ENCODE measurements at places on chromosomes 4 and X.

DNA sequence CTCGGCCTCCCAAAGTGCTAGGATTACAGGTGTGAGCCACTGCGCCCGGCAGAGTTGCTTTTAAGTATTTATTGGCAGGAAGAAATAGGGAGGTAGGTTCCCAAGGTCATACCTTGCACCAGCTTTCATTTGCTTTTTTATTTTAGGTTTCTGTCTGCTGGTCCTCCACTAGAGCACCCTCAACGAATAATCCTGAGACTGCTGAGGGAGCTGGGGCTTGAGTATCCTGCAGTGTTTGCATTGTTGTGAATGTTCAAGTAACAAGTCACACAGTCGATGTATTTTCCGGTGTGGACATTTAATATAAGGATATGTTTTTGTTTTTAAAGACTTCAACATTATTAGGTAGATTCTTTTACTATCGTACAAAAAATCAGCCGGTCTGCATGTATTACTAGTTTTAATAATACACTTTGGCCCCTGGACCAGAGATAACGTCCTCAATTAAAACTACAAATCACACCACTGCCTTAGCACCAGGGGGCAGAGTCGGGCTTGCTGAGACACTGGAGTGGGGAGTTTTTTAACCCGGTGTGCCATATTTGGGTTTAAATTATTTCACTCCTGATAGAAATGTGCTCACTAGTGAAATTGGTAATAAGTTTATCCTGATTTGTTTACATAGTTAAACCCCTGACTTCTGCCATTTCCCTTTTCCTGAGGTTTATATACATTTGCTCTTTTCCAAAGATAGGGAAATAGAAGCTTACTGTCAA, 11.6 kb downstream of the SMIM20 start:
- peak; percentile 40 for DNase-seq

DNA sequence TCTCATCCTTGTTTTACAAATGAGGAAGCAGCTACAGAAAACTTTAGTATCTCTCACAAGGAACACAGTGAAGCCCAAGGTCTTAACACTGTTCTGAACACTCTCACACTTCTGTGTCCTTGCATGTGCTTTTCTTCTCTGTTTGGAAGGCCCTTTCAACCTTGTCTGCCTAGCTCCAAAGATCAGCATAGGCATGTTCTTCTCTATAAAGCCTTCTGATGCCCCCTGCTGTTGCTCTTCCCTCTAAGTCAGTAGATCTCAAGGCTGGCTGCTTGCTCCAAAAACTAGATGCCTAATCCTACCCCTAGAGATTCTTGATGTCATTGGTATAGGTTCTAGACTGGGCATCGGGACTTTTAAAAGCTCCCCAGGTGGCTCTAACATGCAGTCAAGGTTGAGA, 5.9 kb downstream of the APOO start:
- peak; percentile 71 for DNase-seq

DNA sequence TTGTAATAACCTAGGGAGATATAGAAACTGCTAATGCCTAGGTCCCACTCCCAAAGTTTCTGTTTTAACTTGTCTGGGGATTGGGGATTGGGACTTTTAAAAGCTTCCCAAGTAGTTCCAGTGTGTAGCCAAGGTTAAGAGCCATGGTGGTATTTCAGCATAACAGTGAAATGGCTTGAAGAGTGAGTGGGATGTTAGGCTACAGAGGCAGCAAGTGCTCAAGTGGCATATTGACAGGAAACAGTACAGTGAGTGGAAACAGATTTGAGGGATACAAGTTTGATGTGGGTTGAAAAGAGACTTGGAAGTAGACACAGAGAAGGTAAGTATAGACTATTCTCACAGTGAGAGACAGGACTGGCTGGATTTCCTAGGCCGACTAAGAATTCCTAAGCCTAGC, 217.6 kb upstream of the CNKSR2 start:
- no peak for DNase-seq

DNA sequence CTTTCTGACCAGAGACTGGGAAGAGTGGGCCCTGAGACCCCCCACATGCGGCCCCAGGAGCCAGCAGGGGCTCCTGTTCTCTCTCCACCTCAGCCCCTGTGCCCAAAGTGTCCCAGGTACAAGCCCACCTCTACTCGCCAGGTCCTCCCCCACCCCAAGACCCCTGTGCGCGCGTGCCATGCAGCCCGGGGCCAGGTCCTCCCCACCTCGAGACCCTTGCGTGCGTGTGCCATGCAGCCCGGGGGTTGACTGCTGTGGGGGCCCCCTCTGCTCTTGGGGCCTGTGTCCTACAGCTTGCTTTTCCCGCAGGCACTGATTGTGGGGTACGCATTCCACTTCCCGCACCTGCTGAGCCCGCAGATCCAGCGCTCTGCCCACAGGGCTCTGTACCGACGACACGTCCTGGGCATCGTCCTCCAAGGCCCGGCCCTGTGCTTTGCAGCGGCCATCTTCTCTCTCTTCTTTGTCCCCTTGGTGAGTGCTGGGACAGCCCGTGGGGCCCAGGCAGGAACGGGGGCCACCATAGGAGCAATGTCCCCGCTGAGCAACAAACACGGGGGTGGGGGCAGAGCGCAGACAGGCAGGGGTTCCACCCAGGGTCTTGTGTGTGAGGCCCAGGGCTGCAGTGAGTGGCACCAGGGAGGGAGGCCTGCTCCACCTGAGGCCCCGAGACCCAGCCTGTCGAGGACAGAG, 20.3 kb downstream of the DGKQ start:
- DNase-seq, result no peak

DNA sequence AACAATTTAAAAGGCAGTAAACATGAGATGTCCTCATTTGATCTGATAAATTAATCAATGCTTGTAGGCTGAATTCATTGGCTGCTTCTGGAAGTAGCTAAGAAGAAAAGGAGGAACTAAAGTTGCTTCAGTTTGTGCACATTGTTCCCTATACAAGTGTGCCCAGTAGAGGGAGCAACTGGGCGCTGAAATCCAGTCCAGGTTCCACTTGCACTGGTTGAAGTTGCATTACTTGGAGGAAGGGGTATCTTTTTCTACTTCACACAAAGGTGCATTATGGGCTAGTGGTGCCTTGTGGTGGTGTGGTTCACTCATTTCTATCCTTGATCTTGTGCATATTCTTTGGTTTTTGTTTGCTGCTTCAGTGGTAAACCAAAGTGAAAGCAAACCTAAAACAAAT, 67.9 kb upstream of the SOX3 start:
- DNase-seq, result peak; percentile 15

DNA sequence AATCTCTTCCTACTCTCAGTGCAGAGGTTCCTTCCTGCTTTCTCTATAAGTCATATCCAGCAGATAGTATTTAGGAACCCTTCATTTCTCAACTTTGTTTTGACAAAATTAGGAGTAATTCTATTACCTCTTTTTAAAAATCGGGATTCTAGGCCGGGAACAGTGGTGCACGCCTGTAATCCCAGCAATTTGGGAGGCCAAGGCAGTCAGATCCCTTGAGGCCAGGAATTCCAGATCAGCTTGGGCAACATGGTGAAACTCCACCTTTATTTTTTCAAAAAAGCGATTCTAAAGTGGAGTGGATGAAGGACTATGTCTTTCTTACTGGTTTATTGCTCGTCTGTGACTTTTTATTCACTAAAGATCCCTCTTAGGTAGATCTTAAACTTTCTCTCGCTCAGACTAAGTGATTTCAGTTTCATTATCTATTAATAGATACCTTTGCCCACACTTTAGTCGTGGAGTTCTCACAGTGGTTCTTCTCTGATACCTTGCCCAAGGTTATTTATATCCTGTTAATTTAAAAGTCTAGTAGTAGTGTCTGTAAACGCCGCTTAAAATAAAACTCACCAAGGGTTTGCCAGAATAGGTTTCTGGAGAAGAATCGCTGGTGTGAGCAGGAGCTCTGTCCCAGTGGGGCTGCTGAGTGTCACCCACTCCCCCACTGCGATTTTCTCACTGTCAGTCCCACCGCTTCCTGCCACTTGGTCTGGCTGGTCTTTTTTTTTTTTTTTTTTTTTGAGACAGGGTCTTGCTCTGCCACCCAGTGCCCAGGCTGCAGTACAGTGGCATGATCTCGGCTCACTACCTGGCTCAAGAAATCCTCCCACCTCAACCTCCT, 27.0 kb upstream of the TMEM131L start:
- DNase-seq, result no peak

- DNase-seq, result no peak
These were observed 140.1 kb downstream of the BTC start for GRCh38 chr4:74654230-74654681.

DNA sequence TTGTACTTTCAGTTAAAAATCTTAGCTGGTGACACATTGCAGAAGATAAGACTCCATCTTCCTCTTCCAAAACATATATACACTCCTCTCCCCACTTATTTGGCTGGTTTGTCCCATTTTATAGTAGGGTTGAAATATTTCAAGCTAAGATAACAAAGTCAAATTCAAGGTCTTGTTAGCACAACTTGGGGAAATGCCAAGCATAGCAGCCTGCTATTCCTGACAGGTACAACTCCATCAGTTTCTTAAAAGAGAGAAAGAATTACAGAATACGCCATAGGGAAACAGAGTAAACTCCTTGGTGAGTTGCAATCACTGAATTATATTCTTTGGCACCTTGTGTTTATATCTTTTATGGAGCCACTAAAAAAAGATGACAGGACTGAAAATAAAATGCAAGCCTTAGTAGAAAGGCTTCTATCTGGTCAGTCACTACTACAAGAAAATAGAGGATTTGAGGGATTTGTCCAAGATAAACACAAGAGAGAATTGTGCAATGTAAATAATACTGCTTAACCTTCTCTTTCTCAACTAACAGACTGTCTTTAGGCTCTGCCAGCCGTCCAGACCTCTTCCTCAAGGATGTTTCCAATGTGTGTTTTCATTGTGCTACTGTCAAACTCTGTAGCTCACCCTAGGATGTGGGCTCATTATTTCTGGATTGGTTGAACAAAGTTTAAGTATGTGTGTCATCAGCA, 170.3 kb downstream of the VEGFC start:
- DNase-seq, result peak; percentile 27

GRCh38 chr4:99458911-99459447, 23.8 kb upstream of the ADH7 start:
- DNase-seq, result peak; percentile 46

DNA sequence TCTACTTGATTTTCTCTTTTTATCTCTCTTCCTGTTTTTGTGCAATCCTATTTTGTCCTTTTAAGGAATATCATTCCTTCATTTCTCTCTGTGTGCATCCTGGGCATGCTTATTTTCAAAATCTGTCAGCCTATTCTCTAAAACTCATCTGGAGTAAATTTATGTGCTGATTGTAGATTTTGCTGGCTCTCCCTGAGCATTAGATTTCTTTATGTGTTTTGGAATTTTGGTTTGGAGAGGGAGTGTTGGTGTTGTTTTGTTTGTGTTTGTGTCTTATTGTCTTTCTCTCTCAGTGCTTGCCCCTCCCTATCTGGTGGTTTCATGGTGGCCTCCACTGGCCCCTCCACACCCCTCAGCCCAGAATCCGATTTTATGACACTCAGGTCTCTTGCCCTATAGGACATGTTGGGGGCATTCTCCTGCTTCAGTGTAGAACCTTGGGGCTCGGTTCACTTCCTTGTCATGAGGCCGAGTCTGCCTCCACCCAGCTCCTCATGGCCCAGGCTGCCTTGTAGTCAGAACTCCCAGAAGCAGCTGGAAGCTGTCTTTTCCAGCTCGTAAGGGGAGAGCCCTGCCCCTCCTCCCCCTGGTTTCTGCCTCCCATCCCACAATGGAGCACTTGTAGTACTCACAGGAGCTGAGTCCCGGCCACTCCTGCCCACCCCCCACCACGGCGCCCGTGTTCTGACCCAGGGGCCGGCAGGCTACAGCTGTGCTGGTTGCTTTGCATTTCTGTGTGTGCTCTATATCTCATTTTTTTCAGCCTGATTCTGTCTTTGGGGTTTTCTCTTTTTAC, 24.5 kb upstream of the PJA1 start:
- no peak for DNase-seq
